Stimulated activated CD4-positive, alpha-beta T cell treated with anti-CD3 and anti-CD28 coated beads, TNF-alpha, amount 100 ng/mL, for 4 hours (primary cell): ENCODE measurements at places on chromosomes 1 and 21.

DNA sequence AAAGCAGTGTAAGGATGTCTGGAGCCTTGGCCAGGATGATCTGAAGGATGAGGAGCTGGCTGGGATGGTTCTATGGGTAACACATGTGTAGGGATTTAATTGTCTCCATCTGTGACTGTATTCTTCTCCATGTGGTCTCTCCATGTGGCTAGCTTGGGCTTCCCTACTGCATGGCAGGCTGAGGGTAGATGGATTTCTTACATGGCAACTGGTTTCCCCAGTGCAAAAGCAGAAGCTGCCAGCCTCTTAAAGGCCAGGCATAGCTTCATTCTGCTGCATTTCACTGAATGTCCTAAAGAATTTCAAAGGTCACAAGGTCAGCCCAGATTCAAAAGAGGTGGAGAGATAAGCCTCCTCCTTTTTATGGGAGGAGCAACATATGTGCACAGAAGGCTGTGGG, 61.7 kb downstream of the XCL2 start:
- no peak for DNase-seq

DNA sequence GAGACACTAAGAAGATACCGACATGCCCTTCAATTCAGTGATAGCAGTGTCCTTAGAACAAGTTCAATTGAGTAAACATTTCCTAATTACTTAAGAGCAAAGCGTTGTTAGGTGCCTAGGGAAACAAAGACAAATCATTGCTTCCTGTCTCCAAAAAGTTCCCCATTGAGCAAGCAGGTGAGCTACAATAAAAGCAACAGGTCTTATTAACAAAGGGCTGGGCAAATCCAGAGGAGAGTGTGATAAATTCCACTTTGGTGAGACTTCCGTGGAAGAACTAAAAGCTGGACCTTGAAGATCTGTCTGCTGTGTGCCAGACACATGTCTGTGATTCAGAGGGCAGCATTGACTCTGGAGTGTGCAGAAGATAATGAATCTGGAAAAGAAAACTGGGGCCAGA, 1.9 kb upstream of the TUT4 start:
- DNase-seq, result no peak

DNA sequence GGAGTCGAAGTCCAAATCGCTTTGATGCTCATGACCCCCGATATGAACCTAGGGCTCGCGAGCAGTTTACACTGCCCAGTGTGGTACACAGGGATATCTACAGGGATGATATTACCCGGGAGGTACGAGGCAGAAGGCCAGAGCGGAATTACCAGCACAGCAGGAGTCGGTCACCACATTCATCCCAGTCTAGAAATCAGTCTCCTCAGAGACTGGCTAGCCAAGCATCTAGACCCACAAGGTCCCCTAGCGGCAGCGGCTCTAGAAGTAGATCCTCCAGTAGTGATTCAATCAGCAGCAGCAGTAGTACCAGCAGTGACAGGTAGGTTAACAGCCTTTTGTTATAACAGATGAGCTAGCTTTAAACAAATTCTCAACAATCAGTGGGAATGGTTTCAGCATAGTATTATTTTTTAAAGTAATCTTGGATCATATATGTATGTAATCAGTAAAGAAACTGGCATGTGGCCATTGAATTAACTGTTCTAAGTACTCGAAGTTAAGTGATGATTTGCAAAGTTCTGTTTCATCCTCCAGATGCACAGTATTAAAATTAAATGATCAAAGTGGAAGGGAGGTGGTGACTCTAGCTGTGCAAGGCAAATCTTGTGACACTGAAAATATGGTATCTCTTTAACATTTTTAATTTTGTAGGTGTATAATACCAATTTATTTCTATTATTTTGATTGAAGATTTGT, 29.0 kb downstream of the SPEN start:
- no peak for DNase-seq

DNA sequence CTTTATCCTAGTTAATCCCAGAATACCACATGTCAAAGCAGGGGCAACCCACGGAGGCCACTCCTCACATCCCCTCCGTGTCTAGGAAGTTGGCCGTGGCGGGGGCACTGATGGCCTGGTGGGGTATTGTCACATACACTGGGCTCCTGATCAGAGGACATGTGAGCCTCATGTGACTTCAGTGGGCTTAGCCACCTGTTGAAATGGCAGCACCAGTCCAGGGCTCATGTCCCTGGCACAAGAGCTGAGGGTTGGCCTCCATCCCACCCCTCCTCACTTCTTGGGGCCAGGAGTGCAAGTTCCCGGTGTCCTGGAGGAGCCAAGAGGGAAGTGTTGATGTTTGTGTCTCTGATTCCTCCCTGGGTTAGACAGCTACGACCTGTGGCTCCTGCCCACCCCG, 313.4 kb downstream of the CAMTA1 start:
- no peak for DNase-seq

GRCh38 chr21:43369124-43369523, 57.8 kb downstream of the SIK1 start:
- DNase-seq, result no peak

DNA sequence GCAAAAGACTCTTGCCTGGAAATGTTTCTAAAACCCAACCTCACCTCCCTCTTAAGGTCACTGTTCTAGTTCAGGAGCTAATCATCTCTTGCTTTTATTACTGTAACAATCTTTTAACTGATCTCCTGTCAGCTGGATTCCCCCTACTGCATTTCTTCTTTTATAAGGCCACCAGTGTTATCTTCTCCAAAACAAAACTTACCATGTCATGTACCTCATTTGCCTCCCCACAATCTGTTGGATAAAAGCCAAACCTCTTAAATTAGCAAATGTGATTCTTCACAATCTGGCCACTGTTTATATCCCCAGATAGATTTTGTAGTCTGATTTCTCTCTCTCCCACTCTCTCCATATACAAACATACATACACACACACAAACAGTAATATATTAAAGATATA, 143.3 kb downstream of the DENND1B start:
- DNase-seq, result no peak

- no peak for DNase-seq
Observed at GRCh38 chr1:24297187-24297851, 21.8 kb upstream of the GRHL3 start.

DNA sequence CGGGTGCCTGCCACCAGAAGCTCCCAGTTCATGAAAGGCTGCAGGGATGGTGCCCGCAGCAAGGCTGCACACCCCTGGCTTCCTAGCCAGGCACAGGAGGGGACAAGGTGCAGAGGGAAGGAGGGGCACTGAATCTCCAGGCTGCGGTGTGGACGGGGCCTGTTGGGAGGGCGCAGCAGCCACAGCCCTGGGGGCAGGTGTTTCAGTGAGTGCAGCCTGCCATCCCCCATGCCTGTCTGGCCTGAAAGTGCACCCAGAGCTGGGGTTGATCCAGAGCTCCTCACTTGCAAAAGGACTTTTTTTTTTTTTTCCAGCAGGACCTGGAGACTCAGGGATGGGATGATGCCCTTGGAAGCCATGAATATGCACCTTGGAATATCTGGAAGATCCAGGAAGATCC, 153.7 kb upstream of the C1orf174 start:
- DNase-seq, result no peak

DNA sequence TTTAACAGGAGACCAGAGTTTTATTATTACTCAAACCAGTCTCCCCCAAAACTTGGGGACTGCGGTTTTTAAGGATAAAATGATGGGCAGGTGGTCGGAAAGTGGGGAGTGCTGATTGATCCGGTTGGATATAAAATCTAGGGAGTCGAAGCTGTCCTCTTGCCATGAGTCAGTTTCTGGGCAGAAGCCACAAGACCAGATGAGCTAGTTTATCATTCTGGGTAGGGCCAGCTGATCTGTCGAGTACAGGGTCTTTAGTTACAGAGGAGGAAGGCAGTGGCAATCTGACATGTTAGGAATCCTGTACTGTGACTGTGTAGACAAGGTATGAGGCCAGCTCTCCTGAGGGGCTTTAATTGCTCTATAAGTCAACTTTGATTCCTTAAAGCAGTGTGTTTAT, 22.9 kb upstream of the FOXE3 start:
- no peak for DNase-seq

- DNase-seq, result no peak
Observed at GRCh38 chr1:119827010-119827409, 15.8 kb upstream of the REG4 start.

GRCh38 chr1:87765681-87766070, 437.0 kb downstream of the LMO4 start:
- DNase-seq, result no peak

GRCh38 chr1:3336641-3337630, 117.5 kb upstream of the ARHGEF16 start:
- no peak for DNase-seq

DNA sequence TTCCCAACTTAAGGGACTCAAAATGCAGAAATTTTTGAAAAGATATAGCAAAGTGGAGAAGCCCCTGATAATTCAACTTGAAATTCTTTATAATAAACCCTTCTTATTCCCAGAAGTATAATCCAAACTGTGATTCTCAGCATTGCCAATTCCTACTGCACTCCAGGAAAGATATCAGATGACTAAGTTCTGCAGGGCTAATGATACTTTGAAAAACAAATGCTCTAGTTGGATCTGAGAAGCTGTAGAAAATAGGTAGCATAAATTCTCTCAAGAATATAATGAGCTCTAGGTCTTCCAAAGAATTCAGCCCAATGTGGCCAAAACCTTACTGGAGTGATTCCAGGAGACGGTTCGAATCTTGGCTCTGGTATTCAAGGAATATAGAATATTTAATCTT, 294.0 kb upstream of the PTBP2 start:
- DNase-seq, result no peak

DNA sequence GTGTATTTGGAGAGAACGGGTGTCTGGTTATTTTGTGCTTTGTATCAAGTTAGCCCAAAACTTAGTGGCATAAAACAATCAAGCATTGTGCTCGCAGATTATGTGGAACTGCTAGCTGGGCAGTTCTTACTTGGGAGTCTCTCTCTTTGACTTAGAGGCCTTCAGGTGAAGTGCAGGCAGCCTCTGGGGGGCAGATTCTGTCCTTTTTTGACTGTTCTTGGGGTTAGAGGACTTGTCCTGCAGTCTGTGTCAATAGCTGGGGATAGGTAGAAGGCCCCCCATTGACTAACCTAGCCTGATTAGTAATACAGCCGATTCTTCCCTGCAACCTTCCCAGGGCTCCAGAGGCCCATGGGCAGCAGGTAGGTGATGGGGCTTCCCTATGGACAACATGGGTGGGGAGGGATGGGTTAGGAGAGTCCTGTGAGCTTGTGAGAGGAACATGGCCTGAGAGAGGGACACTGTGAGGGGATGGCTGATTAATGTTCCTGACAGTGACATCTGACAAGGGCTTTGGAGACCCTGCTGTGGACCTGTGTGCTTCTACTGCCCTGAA, 37.2 kb upstream of the ACOT11 start:
- no peak for DNase-seq

- DNase-seq, result no peak
Observed at GRCh38 chr1:10402729-10403274, 3.9 kb downstream of the PGD start.

GRCh38 chr1:5896706-5897660, 95.2 kb downstream of the NPHP4 start:
- no peak for DNase-seq

- DNase-seq, result no peak
Observed at GRCh38 chr1:56437959-56438358, 141.4 kb downstream of the PLPP3 start.

- DNase-seq, result no peak
Observed at GRCh38 chr1:47686731-47687630, 249.1 kb downstream of the FOXD2 start.

GRCh38 chr1:56286956-56287355, 292.4 kb downstream of the PLPP3 start:
- DNase-seq, result no peak

- no peak for DNase-seq
Observed at GRCh38 chr1:235513495-235514366, 9.5 kb upstream of the B3GALNT2 start.

GRCh38 chr1:8572106-8572505, 245.3 kb downstream of the RERE start:
- no peak for DNase-seq

DNA sequence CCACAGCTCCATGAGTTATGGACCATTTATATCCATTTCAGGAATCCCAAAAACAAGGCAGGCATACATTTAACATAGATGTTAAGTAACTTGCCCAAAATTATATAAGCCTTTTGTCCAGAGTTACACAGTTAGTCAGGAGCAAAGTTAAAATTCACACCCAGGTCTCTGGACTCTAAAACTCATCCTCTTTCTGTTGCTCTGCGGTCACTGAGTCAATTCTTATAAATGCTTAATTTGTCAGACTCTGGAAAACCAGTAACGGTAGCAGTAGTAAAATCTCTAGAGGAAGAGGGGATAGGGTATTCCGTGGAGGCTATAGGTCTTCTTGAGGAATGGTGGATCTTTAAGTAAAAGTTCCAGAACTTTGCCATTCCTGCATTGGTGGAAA, 223.6 kb upstream of the JUN start:
- DNase-seq, result no peak

DNA sequence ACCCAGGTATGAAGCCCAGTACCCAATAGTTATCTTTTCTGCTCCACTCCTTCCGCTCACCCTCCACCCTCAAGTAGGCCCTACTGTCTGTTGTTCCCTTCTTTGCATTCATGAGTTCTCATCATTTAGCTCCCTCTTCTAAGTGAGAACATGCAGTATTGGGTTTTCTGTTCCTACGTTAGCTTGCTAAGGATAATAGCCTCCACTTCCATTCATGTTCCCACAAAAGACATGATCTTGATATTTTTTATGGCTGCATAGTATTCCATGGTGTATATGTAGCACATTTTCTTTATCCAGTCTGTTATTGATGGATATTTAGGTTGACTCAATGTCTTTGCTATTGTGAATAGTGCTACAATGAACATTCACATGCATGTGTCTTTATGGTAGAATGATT, 2.8 kb upstream of the TP53BP2 start:
- no peak for DNase-seq

GRCh38 chr21:42453224-42453985, 42.6 kb downstream of the RSPH1 start:
- DNase-seq, result no peak

DNA sequence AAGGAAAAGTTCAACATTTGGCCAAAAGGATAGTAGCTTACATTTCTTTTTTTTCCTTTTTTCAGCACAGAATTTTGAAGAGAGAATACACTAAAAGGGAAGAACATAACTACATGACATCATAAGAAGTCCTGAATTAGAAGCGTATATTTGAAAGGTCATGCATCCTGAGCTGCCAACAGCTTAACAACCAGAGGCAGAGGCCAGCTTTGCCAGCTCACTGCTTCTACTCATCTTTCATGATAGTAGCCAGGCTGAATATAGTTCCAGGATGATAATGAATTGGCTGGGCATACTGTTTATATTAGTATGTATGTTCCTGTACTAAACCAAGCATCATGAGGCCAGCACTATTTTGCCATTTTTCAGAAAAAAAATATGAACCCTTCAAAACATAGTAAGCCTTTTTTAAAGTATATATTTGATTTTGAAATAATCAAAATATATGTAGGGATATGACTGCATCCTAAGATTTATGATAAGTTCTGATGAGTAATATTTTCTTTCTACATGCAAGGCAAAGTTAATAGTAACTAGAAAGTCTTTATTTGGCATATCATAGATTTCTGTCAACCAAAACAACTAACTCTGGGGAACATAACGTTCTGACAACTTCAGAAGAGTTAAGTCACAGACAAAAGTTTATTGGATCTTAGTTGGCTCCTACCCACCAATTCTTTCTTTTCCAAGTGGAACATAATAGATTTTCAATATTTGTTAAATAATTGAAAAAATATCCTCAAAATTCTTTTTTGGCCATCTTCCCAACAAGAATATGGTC, 123.2 kb downstream of the DPYD start:
- DNase-seq, result no peak

GRCh38 chr1:190497565-190497964, 19.9 kb upstream of the BRINP3 start:
- no peak for DNase-seq

- DNase-seq, result no peak
Observed at GRCh38 chr21:28308516-28308915, 684.2 kb downstream of the LTN1 start.
